ENCODE measurements at places on chromosomes 4 and X. TPM values are rescaled to one million over a fixed set of nuclear protein-coding genes. Genes with fewer than 3 reads are reported as not detected.
A peak's percentile ranks its signal among the peaks of the same experiment; 100 is the strongest.

The SH2D1A gene
- total RNA-seq: 0.16 TPM

The BTC gene
- total RNA-seq: not detected

DNA sequence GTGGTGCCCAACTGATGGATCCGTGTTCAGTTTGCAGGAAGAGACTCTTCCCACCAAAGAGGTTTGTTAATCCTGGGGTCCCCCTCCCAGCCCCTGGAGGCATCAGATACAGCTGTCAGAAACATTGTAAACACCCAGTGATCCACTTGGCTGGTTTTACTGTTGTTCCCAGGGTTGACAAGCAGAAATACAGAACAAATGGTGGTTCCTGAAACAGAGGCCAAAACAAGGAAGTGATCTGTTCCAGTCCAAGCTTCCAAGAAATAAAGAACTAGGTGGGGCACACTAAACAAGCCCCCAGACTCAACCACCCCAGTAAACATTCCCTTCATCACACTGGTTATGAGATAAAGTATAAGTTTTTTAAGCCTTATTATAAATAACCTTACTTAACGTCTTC is 1.4 kb downstream of the TMLHE start:
- peak overlapping the region; percentile 96 for H3K27ac ChIP-seq
- DNase-seq: no peak
- peaks cover 6% of the 10 kb centered on the region for H3K4me1 ChIP-seq

DNA sequence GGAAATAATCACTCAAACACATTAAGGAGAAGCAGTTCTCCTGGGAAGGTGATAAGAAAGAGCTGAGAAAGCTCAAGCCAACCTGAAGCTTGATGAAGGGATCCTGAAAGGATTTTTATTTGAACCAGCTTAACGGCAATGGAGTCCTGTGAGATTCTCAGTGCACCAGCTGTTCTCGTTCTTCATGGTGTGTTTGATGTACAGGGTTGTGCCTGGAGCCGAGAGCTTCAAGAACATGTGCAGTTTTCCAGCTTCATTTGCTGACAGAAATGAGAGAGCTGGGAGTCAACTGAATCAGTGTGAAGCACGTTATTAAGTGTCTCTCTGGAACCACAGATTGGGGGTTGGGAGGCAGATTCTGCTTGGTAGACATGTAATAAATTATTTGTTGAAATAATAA is 115.7 kb downstream of the ANKRD50 start:
- H3K4me1 ChIP-seq: no peaks in the 10 kb centered on the region
- DNase-seq: no peak
- no peaks in the 10 kb centered on the region for H3K27me3 ChIP-seq
- H3K4me3 ChIP-seq: no peak overlapping the region
- no peak overlapping the region for H3K27ac ChIP-seq

GRCh38 chrX:124260845-124261244 is 71.6 kb upstream of the TEX13D start:
- no peaks in the 10 kb centered on the region for H3K27me3 ChIP-seq
- H3K4me1 ChIP-seq: no peaks in the 10 kb centered on the region
- DNase-seq: no peak
- H3K27ac ChIP-seq: no peak overlapping the region
- H3K4me3 ChIP-seq: no peak overlapping the region
- no peaks in the 10 kb centered on the region for H3K36me3 ChIP-seq

Data from K562 (cell line).